ENCODE measurements at places on chromosomes 4 and X.

DNA sequence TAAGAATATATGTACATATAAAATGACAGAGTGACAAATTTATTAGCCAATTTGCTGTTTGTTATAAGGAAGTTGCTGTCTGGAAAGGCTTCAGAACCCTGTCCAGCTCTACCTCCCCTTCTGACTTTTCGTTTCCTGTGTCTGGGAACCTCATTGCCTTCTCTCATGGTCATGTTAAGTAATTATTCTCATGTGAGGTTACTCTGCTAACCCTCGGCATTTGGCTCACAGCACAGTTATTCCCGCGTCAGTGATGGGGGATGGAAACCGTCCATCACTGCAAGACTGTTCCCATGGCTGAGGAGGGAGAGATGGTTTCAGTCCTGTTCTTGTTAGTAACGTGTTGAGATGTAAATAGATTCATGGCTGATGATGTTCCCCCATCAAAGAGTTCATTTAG is 11.9 kb downstream of the EDNRA start:
- peak; percentile 23 for DNase-seq

DNA sequence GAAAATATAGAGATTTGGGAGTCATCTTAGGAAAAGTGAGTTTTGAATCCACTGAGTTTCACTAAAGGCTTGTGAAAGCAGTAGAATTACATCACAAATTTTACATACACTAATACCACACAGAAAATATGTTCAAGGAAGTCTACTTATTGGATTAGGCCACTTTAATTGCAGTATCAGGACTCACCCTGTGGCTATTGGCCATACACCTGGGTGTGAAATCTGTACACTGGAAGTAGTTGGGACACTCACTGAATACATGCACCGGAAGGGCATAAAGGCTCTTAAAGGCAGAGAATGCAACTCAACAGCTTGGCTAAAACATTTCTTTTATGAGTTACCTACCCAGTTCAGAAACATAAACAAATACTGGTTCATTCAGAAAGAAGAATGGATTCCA is 19.8 kb downstream of the MAOB start:
- DNase-seq, result no peak

DNA sequence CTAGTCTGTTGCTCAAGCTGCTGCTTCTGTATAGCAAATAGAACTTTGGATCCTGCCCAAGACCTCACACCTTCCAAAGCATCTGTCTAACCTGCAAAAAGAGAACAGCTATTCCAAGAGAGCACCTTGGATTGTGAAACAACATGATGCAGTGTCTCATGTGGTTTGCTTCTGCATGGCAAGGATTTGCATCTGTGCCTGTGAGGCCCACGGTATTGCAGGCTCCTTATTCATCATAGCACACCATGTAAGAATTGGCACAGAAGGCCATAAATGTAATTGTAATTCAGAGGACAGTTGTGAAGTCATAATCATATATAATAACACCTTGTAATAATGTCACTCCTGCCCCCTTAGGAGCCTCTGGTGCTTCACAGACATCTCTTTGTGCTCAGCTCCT is 147.1 kb downstream of the ZNF674 start:
- DNase-seq, result no peak

DNA sequence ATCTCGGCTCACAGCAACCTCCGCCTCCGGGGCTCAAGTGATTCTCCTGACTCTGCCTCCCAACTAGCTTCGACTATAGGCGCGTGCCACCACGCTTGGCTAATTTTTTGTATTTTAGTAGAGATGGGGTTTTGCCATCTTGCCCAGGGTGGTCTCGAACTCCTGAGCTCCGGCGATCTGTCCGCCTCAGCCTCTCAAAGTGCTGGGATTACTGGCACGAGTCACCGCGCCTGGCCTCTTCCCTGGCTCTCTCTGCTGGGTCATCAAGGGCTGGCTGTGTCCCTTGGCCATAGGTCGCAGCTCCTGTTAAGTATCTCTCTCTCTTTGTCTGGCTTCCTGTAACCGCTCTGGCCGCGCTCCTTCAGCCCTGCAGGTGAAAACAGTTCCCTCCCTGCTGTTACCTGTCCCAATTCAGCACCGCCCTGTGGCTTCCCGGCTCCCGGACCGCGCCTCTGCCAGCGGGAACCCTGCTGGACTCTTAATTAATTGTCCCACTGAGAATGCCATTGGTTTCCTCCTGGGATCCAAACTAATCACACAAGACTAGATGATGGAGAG is 1.3 kb upstream of the RGS12 start:
- DNase-seq, result no peak

GRCh38 chrX:22985958-22986357 is 13.8 kb upstream of the DDX53 start:
- no peak for DNase-seq

DNA sequence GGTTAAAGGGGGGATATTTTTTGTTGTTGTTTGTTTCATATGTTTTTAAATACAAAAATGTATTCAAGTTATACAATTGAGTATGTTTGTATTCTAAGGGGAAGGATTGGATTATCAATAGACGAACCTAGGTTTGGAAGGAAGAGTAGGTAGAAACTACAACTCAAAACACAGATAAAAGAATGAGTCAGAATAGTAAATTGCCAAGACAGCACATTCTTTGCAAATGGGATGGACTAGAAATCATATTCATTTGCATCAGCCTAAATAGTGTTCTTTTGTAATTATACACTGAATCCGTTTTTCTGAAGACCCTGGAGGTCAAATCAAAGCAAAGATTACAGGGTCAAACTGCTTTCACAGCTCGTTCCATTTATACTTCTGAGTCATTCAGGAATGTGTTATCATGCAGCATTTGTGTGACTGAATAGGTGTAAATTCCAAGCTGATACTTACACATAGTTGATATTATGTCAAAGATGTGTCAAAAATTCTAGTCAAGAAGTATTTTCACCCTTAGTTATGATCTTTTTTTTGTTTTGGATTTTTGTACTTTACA is 273.3 kb upstream of the FAT4 start:
- DNase-seq, result no peak

DNA sequence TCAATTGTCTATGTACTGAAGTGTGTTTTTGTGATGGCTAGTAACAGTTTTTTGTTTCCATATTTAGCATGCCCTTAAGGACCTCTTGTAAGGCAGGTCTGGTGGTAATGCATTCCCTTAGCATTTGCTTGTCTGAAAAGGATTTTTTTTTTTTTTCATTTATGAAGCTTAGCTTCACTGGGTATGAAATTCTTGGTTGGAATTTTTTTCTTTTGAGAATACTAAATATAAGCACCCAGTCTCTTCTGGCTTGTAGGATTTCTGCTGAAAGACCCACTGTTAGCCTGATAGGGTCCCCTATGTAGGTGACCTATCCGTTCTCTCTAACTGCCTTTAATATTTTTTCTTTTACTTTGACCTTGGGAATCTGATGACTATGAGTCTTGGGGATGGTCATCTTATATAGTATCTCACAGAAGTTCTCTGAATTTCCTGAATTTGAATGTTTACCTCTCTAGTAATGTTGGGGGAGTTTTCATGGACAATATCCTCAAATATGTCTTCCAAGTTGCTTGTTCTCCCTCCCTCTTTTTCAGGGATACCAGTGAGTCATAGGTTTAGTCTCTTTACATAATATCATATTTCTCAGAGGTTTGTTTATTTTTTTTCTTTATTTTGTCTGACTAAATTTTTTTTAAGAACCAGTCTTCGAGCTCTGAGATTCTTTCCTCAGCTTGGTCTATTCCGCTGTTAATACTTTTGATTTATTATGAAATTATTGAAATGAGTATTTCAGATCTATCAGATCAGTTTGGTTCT is 157.1 kb upstream of the PGRMC2 start:
- no peak for DNase-seq

- peak; percentile 89 for DNase-seq
Measured at GRCh38 chr4:1746265-1746691, 25.0 kb downstream of the TACC3 start.

DNA sequence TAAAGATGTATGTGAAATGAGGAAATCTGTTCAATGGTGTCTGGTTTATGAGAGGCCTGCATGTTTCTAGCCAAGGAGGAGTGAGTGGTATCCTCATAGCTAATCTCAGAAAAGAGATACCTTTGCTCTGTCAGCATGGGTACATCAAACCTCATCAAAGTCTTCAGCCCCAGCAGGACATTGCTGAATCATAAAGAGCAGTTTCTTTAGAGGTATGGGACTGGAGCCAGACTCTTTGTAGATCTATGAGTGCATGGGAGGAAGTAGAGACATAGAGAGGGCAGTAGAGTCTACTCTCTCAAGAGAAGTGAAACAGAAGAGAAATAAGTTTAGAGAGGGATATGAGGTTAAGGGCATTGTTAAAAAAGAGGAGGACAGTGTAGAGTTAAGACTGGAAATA is 1950.9 kb downstream of the ARAP2 start:
- no peak for DNase-seq

- DNase-seq, result no peak
Measured at GRCh38 chrX:31679861-31680260, 608.0 kb upstream of the FTHL17 start.
